Left ventricle myocardium inferior (tissue), 1 donor: ENCODE measurements at places on chromosomes 7 and 10.

GRCh38 chr7:99898836-99899235 is 20.5 kb downstream of the TRIM4 start:
- no peak for DNase-seq

GRCh38 chr7:101911800-101912715 is 94.6 kb downstream of the CUX1 start:
- peak; percentile 53 for DNase-seq

- DNase-seq: no peak
Observed at GRCh38 chr10:88755753-88756152, 4.1 kb upstream of the LIPN start.

DNA sequence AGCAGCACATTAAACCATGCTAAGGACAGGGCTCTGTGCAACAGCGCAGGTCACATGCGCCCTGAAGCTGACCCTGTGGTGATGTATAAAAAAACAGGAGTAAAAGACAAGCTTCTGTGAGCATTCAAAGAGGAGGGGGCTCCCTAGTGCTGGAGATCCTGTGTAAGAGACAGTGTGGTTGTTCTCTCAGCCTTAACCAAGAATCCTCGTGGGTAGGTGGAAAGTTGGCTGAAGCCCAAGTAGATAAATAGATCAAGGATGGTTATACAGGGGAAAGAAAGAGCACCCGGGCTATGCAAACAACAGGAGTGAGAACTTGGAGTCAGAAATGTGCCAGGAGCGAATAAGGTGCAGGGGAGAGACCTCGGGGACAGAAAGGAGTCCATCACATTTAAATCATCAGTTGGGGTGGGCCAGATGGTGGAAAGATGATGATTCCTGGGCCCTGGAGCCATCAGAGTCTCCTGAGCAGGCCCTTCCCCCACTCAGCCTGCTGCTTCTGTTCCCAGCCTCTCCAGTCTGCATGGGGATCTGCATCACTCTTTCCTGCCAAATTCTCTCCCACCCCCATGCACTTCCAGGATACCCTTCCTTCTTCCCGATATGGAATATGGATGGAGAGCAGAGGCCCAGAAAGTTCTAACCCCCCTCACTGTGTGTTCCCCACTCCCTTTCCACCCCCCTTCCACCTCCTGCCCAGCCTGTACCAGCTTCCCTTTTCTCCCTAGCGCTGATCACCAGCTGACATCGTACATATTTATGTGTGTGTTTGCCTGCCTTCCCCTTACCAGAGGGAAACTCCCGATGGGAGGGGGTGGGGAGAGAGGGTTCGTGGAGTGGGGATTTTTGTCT is 78.1 kb upstream of the PRR15 start:
- no peak for DNase-seq

GRCh38 chr10:16799621-16800020 is 17.6 kb downstream of the RSU1 start:
- no peak for DNase-seq

DNA sequence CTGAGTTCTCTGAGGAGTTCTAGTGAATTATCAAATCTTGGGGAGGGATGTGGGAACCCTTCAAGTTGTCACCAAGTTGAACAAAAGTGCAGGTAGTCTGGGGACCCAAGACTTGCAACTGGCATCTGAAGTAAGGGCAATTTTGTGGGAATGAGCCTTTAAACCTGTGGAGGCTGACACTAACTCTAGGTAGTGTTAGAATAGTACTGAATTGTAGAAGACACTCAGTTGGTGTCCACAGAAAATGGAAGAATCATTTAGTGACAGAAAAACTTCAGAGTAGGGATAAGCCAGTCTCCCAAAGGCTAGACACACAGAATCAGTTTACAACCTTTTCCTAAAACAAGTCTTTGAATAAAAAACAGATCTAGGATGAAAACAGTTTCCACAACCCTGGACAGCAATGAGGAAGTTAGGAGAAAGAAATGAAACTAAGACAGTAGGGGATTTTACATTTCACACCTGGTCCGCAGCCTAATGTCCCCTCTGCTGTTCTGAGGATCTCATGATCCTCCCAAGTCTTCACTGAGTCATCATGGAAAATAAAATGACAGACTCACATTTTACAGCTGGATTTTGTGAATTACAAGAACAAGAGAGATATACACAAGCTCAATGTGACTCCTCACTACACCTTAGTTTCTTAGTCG is 23.0 kb upstream of the ING3 start:
- no peak for DNase-seq

DNA sequence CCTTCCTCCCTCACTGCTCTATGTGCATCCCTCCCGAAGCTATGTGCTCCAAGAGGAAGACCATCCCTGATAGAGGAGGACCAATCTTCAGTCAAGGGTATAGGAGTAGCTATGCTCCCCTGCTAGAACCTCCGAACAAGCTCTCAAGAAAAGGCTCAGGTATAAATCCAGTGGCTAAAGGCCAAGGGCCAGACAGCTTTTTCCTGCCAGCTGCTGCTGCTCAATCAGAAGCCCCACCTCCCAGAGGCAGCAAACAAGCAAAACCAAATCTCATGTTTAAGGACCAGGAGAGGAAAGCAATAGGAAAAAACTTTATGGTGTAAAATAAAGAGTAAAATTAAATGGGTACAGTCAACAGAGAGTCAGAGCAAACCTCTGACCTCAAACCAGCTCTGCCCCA is 187.2 kb downstream of the FGFR2 start:
- no peak for DNase-seq

DNA sequence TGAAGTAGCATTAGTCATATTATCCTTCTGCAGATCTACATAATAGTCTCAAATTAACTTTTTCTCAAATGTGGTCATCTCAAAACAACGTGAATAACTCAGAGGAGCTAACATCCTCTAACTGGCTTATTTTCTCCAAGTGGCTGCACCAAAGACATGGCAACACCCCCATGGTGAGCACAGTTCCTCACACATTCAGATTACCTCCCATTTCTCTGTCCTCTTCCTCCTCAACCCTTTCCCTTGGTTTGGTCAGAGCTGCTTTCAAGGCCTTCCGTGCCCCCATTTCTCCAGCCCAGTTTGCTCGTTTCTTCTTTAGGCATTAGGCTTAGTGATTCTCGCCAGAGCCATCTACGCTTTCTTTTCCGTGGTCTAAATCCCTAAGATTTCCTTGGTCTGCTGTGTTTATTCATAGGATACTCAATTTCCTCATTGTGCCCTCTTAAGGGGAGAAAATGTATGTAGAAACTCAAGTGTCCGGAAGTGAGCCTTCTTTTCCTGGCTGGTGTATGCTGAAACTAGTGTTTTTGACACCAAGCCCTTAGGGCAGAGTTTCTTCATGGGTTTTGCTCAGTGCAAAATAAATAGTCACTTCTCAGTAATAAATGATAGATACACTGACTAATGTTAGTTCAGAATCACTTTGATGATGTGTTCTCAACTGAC is 2.6 kb downstream of the MET start:
- no peak for DNase-seq

- no peak for DNase-seq
Observed at GRCh38 chr10:102741726-102742237, 2.0 kb upstream of the WBP1L start.
